Lung microvascular endothelial cell (primary cell): ENCODE measurements at places on chromosomes 2 and 18. TPM values are rescaled to one million over a fixed set of nuclear protein-coding genes. Genes with fewer than 3 reads are reported as not detected.

Gene WNT10A
- total RNA-seq, result not detected in 2 replicates

- DNase-seq, result no peak
Observed at GRCh38 chr18:379681-380330, 112.0 kb upstream of the THOC1 start.

- no peak for DNase-seq
Observed at GRCh38 chr2:74464406-74464805, 776 bp downstream of the MOGS start.

Gene ATP6V1C2
- total RNA-seq, result under 0.01 TPM in 2 replicates

Gene C2orf80
- not detected in 2 replicates for total RNA-seq

DNA sequence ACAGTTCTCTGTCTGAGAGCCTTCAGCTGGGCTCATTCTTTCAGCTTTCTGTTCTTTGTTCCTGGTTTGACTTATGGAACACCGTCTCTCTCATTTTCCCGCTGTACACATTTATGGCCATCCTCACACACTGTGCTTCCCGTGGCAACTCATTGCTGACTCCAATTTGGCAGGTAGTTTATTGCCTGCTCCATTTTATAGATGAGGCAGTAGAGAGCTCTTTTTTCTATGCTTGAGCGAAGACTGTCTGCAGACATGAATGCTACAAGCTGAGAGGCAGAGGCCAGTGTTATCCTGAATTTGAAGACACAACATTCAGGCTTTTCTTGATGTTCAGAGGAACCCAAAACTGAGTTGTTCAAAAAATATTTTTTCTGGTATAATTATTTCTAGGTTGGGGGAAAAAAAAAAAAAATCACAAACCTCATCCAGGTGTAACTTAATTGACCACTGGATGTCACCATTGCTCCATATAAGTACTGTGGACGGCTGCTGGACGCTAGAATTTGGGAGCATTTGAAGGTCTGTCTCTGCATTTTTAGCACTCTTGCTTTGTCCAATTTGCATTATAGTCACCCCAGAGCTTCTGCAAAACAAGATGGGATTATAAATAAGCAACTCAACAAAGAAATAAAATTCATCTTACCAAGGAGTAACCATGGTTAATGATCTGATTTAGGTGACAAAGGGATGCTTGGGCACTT is 83.5 kb downstream of the HRH4 start:
- DNase-seq, result peak; percentile 67

Gene SLC14A1
- total RNA-seq, result not detected in 2 replicates

Gene PLEK
- total RNA-seq, result under 0.01 TPM in 2 replicates
